Anterior cingulate cortex (tissue), 58 donors: ENCODE measurements at places on chromosomes 11 and 22.

DNA sequence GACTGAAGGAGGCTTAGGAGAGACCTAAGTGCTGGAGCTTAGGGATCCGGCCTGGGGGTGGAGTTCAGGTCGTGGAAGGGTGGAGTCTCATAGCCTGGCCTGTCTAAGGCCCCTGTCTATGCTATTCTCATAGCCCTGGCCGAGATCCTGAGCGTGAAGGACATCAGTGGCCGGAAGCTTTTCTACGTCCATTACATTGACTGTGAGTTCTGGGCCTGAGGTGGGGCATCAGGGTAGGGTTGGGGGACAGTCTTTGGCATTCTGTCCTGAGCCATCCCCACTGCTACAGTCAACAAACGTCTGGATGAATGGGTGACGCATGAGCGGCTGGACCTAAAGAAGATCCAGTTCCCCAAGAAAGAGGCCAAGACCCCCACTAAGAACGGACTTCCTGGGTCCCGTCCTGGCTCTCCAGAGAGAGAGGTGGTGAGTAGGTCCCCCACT lies 603 bp downstream of the KAT5 start:
- no peak for DNase-seq

DNA sequence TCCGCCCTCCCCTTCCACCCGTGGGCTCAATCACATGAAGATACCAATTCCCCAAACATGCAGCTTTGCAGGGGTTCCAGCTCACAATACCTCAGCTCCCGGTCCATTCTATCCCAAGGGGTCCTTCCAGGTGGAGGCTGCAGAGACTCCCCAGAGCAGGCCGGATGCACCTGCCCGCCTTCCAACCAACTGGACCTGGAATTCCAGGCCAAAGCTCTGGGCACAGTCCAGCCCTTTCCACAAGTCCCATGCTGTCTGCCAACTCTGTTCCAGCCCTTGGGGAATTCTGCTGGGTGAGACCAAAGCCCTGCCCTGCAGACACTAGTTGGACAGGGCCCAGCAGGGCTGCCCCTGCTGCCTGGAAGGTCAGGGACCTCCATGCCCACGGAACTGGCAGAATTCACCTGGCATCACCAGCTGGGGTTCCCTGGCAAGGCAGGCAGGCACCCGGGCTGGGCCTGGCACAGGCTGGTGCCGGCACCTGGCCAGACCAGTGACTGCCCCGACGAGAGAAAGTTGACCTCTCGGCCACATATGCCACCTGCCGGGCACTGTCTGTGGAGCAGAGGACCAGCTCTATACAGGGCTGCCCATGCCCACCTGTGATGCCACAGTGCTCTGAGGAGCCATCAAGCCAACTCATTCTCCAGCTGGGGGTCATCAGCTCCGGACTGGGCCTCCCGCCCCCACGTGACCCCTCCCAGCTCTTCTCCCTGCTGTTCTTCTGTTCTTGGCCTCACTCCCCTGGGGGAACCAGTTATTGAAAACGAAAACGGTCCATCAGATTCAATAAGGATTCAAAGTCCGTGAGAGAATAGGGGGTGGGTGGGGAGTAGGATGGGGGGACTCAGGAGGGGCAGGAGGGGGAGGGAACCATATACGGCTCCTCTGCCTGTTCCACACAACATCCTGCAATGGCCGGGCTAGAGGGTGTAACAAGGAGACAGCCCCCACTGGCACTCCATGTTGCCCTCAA lies 4.7 kb downstream of the SYT7 start:
- no peak for DNase-seq

DNA sequence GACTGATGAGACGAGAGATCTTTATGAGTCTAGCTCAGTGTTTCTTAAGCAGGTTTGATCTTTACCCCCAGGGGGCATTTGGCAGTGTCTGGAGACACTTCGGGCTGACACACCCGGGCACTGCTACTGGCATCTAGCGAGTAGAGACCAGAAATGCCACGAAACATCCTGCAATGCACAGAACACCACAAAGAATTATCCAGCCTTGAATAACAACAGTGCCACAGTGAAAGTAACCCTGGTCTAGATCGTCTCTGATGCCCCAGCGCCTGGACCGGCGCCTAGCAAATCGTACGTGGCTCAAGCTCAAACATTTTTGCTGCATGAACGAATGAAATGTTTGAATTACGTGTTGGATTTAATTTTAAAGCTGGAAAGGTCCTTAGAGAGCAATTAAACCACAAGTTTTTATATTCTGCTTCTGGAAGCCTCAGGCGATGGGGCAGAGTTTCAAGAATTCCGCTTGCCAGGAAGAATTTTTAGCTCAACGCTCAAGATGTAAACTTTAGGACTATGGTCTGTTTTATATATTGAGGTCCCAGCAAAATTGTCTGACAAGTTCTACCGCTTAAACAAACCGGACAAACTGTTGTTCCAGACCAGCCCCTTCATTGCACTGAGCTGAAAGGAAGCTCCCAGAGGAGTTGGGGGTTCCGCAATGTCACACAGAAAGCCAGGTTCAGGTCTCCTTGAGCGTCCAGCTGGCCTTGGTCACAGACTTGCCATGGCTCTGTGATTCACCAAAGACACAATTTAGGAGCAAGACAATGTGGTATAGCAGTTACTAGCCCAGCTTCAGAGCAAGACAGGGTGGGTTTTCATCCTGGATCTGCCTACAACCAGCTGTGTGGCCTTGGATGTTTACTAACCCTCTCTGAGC lies 44.2 kb upstream of the SMTN start:
- DNase-seq = no peak

DNA sequence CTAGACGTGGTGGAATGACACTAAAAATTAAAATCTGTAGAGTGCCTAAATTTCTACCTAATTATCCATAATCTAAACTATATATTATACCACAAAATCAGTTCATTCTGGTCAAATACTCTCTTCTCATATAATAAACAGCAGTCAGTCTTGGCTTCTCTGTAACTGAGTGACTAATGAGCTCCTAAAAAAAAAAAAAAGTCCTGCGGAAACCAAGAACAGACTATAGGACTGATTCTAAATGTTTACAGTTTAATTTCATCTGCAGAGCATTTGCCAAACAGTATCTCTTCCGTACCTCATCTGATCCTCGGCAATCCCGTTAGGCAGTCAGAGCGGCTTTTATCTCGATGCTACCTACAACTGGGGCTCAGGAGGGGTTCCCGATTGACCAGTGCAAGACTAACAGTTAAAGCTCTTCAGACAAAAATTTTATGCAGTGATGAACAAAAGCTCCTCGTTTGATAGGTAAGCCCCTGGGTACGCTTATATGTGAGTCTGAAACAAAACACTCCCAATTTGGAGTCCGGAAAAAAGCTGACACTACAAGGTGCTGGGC lies 686 bp downstream of the KIF18A start:
- no peak for DNase-seq

DNA sequence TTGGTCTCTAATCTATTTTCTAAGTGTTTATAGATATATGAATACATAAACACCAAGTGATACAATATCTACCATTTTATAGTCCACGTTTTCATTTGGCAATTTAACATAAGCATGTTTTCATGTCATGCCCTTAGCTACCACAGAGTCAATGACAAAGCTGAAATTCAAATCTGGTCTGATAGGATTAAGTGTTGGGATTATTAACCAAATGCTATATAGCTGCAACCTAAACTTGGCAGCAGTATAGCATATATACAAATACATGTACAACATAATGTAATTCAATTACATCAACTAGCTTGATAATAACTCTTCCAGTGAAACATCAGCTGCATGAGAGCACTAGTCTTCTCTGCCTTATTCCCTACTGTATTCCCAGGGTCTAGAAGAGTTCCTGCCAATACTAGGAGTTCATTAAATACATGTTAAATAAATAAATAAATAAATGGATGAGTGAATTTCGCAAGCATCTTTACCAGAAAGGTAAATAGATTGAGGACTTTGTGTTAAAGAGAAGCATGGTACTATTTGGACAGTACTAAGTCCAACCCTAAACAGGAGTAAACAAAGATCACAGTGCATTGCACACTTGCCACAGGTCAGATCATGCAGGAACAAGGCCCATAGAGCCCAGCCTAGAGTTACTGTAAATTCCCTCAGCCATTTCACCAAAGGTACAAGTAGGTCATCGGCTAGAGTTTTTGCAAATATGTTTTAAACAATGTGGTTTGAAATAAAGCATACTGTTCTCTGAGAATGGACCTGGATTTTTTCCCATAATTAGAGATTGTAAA lies 12.8 kb downstream of the SAA4 start:
- DNase-seq = no peak

DNA sequence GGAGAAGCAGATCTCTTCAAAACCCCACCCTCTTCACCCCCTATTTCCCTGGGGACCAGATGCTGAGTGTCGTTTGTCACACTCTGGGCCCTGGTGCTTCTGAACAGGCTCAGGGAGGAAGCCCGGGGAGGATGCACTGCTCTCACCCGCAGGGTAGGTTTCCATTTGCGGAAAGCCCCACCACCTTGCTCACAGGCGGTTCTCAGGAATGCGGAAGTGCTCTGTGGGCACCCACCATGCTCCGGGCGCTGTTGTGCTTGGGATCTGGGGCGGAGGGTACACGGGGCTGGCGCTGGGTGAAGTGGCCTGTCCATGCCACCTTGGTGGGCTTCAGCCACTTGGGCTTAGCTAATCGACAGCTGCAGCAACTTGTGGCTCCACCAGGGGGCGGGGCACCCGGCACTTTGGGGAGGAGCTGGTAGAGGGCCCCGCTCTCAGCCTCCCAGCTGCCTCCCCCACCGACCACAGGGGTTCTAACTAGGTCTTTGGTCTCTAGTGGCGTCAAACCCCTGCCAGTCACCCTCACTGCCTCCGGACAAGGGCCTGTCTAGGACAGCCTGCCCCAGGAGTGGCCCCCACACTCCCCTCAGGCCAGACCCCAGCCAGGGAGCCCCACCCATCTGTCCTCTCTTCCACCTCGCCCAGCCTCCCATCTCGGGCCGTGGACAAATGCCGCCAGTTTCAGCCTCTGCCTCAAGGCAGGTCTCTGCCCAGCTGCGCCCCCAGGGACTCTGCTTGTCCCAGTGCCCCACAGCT lies 7.4 kb downstream of the NDUFV1 start:
- DNase-seq = no peak
